Activated CD8-positive, alpha-beta memory T cell treated with anti-CD3 and anti-CD28 coated beads for 1 hour (primary cell): ENCODE measurements at places on chromosomes 1 and 21.

GRCh38 chr1:211358685-211359084 lies 32.1 kb downstream of the TRAF5 start:
- no peak for DNase-seq

- no peak for DNase-seq
These were observed 541.7 kb upstream of the PBX1 start for GRCh38 chr1:164017239-164017638.

- DNase-seq, result no peak
These were observed 110.1 kb upstream of the VAV3 start for GRCh38 chr1:108075055-108075454.

DNA sequence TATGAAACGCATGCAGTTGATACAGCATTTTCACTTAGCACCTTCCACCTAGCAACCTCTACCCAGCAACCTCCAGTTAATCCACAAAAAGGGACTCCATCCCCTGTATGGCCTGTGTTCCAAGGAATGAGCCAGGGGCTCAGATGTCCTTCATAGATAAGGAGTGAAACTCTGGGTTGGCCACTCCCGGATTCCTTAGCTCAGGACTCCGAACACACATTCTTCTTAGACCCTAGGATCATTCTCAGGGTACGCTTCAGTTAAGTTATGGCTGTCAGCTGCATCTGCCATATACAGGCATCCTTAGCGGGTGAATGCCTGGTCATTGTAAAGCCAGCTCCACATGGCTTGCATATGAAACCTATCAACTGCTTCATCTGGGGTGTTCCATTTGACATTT lies 15.9 kb upstream of the IFI6 start:
- DNase-seq, result no peak

DNA sequence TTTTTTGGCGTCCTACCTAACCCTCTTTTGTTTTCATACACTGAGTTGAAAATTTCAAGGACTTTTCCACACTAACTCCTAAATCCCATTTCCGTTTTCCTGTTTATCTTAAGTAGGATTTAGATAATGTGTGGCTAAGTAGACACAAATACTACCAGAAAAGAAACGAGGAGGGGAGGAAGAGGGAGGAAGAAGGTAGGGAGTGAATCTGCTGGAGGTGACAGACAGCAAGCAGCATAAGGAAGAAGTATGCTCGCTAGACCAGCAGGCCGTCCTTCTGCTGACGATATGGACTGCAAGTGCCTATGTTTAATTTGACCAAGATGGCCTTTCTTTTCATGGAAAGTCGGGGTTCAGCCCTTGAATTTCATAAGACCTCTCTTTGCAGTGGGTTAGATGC lies 256.9 kb upstream of the RAB4A start:
- DNase-seq, result no peak

DNA sequence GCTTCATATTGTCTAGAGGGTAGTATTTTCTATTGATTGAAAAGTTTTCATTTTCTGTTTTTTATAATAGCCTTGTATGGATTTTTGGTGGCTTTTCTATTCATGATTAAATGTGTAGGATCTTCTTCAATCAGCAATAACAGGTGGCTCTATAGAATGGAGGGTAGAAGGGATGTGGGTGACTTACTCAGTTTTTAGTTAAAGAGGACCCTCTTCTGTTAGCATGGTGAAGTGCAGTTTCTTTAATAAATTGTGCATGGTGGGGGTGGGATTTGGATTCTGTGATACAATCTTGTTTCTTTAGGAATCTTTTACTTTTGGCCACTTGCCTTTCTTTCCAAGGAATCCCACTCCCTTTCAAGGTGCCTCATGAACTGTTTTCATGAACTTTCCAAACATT lies 64.7 kb downstream of the SLC35A3 start:
- no peak for DNase-seq

GRCh38 chr1:99700020-99700419 lies 54.1 kb downstream of the PALMD start:
- DNase-seq, result no peak
